ENCODE measurements at places on chromosomes 3 and 15. TPM values are rescaled to one million over a fixed set of nuclear protein-coding genes. Genes with fewer than 3 reads are reported as not detected.

Gene ISL2
- not detected for polyA plus RNA-seq

Gene ADAMTSL3
- 5.3 TPM for polyA plus RNA-seq

Gene CORO2B
- 22.2 TPM for polyA plus RNA-seq

Gene ZBTB38
- polyA plus RNA-seq, result 50.6 TPM

Gene UQCC5
- 20.8 TPM for polyA plus RNA-seq

Gene CACNA1D
- polyA plus RNA-seq, result 12.9 TPM

DNA sequence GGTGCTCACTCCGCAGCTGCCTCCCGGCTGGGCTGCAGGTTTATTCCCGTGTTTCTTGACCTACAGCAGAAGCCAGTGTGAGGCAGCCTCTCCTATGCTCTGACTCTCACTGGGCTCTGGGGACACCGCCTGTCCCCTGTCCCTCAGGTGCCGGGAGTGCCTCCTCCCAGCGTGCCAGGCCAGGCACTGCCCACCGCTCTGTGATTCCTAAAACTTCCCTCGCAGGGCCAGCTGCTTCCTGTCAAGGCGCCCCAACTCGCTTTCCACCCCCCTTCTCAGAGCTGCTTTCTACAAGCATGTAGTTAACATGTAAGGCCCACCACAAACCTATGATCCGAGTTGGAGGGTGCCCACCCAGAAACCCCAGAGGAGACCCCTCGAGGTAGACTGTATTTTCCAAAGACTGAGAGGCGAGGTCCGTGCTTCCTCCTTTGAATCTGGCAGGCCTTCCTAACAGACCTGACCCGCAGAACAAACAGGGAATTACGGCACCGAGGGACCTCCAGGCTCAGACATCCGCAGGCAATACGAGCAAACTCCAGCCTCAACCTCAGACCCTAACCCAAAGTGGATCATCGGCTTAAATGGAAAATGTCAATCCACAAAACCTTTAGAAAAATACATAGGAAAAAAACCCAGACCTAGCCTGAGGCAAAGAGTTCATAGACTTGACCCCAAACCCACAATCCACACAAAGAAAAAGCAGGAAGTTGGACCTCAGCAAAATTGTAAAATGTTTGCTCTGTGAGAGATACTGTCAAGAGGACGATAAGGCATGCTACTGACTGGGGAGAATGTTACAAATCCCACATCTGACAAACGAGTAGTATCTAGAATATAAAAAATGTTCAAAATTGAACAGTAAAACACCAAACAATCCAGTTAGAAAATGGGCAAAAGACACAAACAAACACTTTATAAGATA lies 121.3 kb upstream of the IQSEC1 start:
- DNase-seq, result no peak

DNA sequence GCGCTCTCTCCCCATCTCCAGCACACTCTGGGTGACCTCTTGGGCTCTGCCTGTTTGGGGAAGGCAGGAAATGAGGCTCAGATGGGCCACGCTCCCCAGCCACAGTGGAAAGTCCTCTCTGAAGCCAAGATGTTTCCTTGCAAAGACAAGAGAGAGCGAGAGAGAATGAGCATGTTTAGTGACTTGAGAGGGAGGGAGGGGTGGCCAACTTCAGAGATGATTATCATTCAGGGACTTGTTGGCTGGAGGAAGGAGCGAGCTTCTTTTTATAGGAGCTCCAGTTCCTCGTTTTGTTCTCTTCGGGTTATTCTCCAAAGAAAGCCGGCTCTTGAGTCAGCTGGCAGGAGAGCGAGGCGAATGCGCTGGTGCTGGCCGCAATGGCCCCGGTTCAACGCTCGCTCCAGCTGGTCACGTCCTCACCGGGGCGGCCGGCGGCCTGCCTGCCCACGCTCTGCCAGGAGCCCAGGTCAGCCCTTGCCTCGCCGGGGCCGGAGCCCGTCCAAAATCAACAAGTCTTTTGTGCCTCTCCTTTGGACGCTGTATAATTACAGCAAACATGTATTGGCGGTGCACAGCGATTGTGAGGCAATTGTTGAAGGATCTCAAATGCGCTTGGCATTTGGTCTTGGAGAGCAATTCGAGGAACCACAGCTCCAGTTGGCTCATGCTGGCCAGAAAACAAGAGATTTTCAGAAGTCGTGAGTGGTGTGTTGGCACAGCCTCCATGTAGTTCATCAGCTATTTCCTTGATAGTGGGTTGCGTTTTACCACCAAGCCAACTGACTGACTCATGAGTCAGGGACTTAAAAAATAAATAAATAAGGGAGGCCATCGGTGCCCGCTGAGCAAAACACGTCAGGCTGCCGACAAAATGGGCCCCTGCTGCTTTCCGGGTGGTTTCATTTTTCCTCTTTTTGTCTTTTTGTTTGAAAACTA lies 288.6 kb downstream of the UACA start:
- DNase-seq, result no peak

- DNase-seq, result no peak
These were observed 44.7 kb downstream of the UMPS start for GRCh38 chr3:124774841-124775402.

DNA sequence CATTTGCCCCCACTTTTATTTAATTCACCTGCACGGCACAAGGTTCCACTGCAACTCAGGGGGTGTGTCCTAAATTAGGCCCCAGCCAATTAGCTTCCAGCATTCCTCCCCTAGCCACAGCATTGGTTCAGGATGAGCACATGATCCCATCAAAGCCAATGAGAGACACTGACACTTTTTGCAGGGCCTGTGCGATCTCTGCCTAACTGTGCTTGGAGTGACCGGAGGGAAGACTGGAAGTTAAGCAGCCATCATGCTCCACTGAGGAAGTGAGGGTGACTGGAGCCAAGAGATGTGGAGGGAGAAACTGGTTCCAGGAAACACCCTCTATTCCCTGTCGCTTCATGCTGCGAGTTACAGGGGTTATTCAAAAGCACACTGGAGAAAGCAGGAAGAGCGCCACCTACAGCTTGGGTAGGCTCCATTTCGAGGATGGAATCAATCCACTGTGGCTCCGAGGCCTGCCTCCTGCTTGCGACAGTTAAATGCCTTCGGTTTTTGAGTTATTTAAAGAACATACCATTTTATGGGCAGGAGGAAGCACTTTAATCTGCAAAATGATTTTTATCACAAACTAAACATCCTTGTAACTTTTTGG lies 122.2 kb upstream of the WNT5A start:
- no peak for DNase-seq

DNA sequence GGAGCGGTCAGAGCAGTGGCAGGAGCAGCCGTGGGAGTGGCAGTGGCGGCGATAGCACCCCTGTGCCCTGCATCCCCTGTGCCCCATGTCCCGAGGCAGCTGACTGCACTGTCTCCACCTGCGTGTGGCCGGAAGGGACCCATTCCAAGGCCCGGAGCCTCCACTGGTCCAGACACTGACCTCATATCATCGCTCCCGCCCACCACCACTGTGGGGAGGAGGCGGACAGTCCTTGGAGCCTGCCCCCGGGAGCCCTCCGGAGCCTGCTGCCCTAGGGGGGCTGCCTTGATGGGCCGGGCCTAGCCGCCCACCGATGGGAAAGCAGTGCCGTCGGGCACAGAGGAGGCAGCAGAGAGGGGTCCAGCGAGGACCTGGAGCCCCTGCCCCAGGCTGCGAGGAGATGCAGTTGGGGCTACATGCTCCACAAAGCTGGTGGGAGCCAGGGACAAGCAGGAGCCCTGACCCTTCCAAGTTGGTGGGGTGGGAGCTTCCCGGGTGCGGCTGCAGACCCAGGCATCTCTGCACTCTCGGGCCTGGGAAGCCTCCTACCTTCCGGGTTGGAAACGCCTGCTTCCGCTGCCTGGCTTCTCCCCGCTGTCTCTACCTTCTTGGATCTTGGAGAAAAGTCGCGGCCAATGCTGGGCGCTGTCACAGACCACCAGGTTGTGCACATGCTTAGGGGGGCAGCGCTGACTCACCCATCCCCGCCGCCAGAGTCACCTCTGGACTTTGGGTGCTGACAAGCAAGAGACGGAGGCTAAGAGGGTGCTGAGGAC lies 283.2 kb upstream of the ROBO1 start:
- DNase-seq, result no peak

DNA sequence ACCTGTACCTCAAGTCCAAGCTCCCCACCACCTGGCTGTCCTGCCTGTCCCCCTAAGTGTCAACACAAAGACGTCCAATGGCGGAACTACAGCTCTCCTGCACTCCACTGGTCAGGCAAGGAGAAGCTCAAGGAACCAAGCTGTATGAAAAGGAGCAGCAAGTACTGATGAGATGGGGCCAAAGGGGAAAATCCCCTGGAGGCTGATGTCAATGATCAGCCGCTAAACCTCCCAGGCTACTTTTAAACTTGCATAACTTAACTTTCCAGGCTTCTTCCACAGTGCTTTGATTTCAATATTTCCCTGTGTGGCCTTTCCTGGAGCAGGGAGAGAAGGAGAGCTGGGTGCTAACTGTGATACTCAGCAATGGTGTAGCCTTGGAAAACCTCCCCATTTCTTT lies 35.0 kb downstream of the TM4SF4 start:
- DNase-seq, result no peak

DNA sequence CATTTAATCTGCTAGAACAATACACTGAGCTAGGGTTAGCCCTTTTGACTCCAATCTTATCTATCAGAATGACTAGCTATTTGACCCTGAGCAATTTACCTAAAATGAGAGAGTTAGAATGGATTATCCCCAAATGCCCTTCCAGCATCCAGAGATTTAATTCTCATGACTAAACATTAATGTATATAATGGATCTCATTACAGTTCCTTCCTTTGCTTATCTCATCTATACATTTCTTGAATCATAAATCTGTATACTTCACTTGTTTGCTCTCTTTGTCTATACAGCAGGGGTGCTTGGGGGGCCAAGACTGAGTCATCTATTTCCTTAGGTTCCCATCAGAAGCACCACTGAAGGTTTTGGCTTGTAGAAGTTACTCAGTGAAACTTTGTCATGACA lies 565.8 kb downstream of the IGSF11 start:
- DNase-seq, result no peak

DNA sequence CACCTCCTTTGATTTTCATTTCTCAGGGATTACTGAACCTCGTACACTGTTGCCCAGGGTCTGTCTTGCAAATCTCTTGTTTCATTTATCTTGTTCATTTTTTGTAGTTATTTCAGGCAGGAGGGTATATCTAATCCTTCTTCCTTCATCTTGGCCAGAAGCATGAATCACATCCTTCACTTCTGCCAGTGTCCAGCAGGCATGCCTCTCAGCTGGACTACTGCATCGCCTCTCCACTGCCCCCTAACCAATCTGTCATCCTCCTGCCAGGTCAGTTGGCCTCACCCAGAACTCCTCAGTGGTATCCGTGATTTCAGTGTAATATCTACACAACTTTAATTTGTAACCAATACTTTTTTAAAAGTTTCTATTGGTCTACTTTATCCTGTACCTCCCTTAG lies 297.9 kb downstream of the GABRG3 start:
- DNase-seq, result no peak

- no peak for DNase-seq
These were observed 21.8 kb downstream of the UMPS start for GRCh38 chr3:124752051-124752450.

GRCh38 chr3:13140596-13140995 lies 67.4 kb upstream of the IQSEC1 start:
- DNase-seq, result no peak

- DNase-seq, result no peak
These were observed 70.6 kb downstream of the AP4E1 start for GRCh38 chr15:50979041-50979440.

- no peak for DNase-seq
These were observed 91.4 kb upstream of the RPL32 start for GRCh38 chr3:12932754-12933153.

DNA sequence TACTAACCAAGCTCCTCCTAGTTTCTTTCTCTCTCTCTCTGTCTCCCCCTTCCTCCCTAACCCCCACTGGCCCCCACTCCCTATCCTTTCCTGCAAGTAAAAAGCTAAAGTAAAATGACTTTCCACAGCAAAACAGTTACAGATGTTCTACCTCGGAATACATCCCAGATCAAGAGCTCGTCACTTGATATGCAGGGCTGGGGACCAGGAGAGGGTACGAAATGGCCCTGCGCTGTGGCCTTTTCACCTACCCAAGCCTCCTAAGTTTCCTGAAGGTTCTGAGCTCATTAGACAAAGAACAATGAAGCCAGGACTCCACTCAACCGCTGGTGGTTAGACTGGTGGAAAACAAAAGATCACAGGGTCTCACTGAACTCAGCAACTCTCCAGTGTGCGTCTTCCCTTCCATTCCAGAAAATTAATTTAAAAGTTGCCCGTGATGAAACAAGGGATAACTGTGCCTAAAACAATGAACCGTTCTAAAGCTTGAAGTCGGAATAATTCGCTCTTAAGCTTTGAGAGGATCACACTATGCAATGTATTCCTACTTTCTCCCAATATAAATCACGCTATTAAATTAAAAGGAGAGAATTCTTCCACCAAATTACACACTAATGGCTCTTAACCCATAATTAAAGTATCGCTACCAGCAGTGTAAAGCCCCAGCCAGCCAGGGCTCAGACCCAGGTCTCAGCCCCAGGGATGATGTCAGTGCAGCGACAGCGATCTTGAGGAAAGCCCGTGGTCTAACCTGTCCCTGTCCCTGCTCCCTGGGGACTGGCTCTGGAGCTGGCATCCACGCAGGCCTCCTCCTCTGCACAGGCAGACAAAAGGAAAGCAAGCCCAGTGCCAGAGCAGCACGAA lies 5.0 kb downstream of the VGLL4 start:
- DNase-seq, result no peak
